Pulmonary artery endothelial cell (primary cell): ENCODE measurements at places on chromosomes 11 and 22. TPM values are rescaled to one million over a fixed set of nuclear protein-coding genes. Genes with fewer than 3 reads are reported as not detected.

Gene SHISA8
- not detected in 2 replicates for total RNA-seq

Gene TSPAN18
- 11.1 and 11.5 TPM in 2 replicates for total RNA-seq

Gene RASD2
- not detected in 2 replicates for total RNA-seq

Gene RAB38
- total RNA-seq: 6.5 and 10.9 TPM in 2 replicates

Gene MPZL2
- total RNA-seq: 116 and 148 TPM in 2 replicates

Gene OR5B21
- total RNA-seq: not detected in 2 replicates

Gene LRRC10B
- not detected in 2 replicates for total RNA-seq

Gene BIK
- total RNA-seq: 0.46 and 0.74 TPM in 2 replicates

Gene FAM83F
- 0.04 TPM in 1 of 2 replicates, not detected in the other for total RNA-seq

Gene PHLDA2
- 8.4 and 12.1 TPM in 2 replicates for total RNA-seq

Gene APOA4
- not detected in 2 replicates for total RNA-seq

Gene CPT1A
- 70.6 and 89.4 TPM in 2 replicates for total RNA-seq

Gene JHY
- 0.92 and 1.8 TPM in 2 replicates for total RNA-seq

Gene SUSD2
- 0.07 and 0.18 TPM in 2 replicates for total RNA-seq

Gene TSPO
- total RNA-seq: 207 and 342 TPM in 2 replicates

Gene DDI1
- not detected in 2 replicates for total RNA-seq

GRCh38 chr11:111542606-111543275, 2.2 kb downstream of the LAYN start:
- DNase-seq: no peak

GRCh38 chr22:38567531-38568285, 2.3 kb downstream of the DMC1 start:
- DNase-seq: no peak

GRCh38 chr11:76799066-76799804, 16.1 kb downstream of the TSKU start:
- DNase-seq: no peak

DNA sequence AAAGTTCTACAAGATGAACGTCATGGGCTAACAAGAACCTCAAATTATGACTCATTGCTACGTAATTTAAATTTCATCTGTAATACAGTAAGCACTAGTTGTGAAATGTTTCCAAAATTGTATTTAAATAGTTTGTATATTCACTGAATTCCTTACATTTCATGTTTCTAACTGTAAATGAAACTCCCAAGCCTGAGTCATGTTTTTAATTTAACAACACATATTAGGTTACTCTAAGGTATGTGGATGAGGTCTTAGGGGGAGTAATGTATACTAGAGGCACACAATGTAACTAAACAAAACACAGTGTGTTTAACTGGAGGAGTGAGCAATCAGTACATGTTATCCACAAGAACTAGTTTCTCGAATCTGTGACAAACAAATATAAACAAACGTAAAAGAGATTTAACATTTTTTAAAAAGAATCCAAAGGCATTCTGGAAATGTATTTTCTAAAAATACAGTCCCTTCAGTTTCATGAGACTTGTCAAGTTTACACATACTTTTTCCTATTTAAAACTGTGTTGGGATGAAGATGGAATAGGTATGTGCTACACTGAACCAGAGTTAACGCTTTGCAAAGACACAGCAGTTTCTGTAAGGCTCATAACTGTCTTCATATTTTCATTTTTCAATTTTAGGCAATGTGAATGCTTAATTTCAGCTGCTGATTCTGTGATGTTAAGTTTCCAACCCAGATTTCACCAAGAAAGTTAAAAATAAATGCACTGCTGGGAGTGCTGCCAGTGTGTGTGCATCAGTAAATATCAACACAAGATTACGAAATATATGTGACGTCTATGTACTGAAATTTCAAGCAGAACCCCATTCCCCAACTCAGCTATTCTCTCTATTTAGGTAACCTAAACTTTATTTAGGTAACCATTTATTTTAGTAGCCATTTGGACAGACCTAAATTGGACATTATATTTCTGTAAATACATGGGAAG, 52.6 kb downstream of the PITPNB start:
- no peak for DNase-seq

GRCh38 chr11:75516886-75517285, 8.9 kb downstream of the GDPD5 start:
- no peak for DNase-seq

- no peak for DNase-seq
Measured at GRCh38 chr11:129190087-129190486, 2.0 kb downstream of the ARHGAP32 start.

GRCh38 chr11:2428322-2428795, 16.0 kb downstream of the TRPM5 start:
- peak; percentile 17 for DNase-seq

DNA sequence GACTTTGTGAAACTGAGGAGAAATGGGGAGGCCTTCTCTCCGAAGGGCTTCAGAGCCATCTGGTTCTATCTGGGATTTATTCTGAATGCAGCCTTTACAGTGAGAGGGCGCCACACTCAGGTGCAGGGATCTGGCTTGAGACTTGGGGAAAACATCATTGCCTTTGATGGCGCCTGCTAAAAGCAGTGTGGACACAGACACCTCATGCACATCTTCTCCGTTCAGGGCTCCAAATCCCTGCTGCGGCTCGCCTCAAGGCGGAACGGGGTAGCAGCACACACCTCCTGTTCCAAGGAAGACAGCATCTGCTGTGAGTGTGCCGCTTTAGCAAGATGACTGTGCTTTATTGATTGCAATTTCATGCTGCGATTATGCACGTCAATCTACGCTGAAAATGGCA, 37.1 kb upstream of the OLFML1 start:
- no peak for DNase-seq

DNA sequence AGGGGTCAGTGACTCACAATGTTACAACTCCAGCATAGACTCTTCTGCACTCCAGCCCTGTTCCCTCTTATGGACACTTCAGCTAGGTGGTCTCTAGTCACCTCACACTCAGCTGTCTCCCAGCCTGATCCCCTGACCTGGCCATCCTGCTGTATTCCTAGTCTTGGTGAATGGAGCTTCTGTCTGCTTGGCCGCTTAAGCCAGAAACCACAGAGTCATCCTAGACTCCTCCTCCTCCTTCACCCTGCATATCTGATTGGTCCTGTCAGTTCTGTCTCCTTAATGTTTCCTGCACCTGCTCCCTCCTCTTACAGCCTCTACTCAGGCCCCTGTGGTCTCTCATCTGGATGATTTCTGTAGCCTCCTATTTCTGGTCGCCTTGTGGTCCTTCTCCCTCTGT, 144.9 kb downstream of the HIPK3 start:
- no peak for DNase-seq

DNA sequence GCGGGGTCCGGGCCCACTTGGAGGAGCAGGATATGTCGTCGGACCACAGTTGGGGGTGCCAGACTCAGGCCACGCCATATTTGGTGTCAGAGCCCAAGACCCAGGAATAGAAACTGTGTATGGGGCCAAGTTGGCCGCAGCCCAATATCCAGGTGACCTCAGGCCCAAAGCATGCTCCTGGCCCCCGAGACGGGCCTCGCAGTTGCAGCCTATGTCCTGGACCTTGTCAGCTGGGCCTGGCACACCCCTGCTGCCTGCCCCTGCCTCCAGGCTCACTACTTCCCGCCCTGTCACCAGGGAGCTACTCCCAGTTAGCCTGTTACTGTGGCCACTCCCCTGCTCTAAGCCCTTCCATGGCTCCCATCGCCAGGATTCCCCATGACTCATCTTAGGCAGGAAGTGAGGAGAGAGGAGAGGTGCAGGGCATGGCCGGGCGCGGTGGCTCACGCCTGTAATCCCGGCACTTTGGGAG, 23.1 kb downstream of the A4GALT start:
- DNase-seq: peak; percentile 30

GRCh38 chr22:45468872-45469271, 33.8 kb upstream of the FBLN1 start:
- no peak for DNase-seq

- DNase-seq: no peak
Measured at GRCh38 chr11:34960277-34960676, 43.9 kb downstream of the PDHX start.

- no peak for DNase-seq
Measured at GRCh38 chr22:33302549-33302948, 244.4 kb upstream of the SYN3 start.

- DNase-seq: no peak
Measured at GRCh38 chr11:69923641-69924307, 104.6 kb upstream of the FGF3 start.

GRCh38 chr22:49063545-49063890, 764.2 kb downstream of the BRD1 start:
- no peak for DNase-seq

GRCh38 chr11:46661836-46662235, 38.6 kb downstream of the ARHGAP1 start:
- DNase-seq: no peak

DNA sequence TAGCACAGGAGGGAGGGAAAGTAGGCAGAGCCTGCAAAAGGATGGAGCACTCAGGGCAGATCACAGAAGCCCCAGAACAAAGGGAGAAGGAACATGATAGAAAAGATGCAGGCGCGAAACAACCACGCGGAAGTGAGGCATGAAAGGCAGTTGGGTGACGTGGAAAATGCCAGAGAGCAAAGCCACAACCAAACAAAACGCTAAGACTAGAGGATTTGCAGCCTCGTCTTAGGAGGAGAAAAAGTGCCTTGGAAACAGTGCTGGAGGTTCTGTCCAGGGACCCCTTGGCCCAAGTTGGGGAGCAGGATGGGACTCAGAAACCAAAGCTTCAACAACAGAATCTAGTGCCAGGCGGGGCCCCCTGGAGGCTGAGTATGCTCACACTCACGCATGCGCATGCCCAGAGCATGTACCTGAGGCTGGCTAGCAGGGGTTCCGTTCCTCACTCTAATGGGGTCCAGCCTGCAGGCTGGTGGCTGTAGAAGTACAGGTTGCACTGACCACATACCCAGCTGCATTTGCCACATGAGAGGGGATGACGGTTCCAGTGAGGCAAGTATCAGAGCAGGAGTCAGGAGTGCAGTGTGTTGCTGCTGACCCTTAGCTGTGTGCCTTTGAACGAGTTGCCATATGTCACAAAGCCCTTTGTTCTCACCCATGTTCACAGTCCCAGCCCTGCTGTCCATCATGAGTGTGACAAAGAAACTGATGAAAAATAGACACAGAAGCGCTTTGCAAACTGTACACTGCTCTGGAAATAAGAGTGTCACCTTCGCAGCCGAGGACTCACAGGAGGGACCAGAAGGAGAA, 568.6 kb upstream of the CADM1 start:
- DNase-seq: no peak

DNA sequence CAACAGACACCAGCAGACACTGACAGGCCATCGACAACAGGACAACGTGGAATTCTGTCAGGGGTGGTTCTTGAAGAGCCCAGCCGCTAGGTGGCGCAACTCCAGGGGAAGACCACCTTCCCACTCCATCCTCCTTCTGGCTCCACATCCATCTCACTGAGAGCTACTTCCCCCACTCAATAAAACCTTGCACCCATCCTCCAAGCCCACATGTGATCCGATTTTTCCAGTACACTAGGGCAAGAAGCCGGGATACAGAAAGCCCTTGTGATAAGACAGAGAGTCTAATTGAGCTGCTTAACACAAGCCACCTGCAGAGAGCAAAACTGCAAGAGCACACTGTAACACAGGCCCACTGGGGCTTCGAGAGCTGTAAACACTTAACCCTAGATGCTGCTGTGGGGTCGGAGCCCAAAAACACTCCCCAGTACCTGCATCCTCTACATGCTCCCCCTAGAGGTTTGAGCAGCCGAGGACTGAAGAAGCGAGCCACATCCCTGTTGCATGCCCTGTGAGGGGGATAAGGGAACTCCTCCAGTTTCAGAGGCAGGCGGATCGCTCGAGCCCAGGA, 11.5 kb upstream of the RAB39A start:
- DNase-seq: peak; percentile 4

DNA sequence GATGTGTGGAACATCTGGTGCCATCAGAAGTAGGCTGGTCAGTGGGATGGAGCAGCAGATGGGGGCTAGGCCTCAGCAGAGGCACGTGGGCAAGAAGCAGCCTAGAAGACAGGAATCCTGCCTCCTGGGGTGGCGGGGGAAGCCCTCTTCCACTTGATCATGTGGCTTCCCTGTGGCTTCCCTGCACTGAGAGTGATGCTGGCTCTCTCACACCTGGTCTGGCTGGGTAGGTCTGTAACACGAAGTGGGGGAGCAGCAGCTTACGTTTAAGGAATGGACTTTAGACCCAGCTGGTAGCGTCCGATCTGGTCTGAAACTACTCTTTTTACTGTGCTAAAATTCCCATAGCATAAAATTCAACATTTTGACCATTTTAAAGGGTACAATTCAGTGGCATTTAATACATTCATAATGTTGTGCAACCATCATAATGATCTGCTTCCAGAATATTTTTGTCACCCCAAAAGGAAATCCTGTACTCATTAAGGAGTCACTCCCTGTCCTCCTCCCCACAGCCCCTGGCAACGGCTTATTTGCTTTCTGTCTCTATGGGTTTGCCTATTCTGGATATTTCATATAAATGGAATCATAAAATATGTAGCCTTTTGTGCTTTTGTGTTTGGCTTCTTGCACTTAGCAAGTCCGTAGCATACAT, 21.7 kb downstream of the PTPN5 start:
- DNase-seq: no peak

DNA sequence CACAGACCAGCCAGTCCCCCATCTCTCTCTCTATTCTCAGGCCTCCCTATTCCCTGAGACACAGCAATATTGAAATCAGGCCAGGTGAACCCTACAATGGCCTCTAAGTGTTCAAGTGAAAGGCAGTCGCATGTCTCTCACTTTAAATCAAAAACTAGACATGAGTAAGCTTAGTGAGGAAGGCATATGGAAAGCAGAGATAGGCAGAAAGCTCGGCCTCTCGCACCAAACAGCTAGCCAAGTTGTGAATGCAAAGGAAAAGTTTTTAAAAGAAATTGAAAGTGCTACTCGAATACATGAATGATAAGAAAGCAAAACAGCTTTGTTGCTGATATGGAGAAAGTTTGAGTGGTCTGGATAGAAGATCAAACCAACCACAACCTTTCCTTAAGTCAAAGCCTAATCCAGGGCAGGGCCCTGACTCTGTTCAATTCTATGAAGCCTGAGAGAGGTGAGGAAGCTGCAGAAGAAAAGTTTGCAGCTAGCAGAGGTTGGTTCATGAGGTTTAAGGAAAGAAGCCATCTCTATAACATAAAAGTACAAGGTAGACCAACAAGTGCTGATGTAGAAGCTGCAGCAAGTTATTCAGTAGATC, 19.8 kb upstream of the MPZL2 start:
- DNase-seq: no peak

DNA sequence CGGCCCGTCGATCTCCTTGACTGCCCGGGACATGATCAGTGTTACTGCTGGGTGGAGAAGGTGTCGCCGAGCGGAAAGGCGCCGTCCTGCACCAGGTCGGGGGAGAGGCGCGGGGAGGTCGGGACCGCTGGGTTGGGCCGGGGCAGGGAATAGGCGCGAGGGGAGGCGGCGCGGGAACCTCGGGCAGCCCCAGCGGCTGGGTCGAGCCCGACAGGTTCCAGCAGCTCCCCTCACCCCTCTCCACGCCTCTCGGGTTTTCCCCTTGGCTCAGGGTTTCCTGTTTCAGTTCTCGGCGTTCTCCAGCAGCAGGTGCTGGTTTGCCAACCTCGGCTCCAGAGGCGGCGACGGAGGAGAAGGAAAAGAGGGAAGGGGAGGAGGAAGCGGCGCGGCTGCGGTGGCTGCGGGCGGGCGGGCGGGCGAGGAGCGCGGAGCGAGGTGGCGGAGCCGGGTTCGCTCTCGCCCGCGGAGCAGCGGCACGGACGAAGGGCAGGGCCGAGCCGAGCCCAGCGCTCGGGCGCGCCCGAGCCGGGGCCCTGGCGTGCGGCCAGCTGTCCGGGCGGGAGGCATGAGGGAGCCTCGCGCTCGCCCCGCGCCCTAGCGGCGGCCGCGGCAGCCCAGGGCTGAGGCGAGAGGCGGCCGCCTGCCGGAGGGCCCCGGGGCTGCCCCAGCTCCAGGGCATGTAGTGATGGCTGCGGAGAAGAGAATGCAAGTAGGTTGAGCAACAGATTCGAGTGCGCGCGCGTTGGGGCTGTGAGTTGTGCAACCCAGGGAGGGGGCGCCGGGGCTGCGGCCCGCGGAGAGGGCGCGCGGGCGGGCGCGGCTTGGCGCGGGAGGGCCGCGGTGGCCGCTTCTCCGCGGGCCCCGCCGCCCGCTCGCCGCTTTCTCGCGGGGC, at the start of gene ZC3H12C:
Gene ZC3H12C (plus strand): TSS at position 878 of the 892 bp plus-strand sequence. CDS start 20 bp downstream, outside the sequence.
- peak; percentile 74 for DNase-seq
